Right ventricle myocardium superior (tissue), 1 donor: ENCODE measurements at places on chromosomes 4 and X. TPM values are rescaled to one million over a fixed set of nuclear protein-coding genes. Genes with fewer than 3 reads are reported as not detected.

Gene VEGFD
- 23.7 TPM for total RNA-seq

GRCh38 chr4:10157478-10158332, 41.1 kb upstream of the WDR1 start:
- DNase-seq = peak; percentile 45

GRCh38 chrX:968148-968965, 244.1 kb downstream of the CRLF2 start:
- DNase-seq = no peak

GRCh38 chr4:182778222-182778982, 138.8 kb downstream of the DCTD start:
- DNase-seq = no peak

GRCh38 chr4:61195101-61195500, 5.0 kb upstream of the ADGRL3 start:
- no peak for DNase-seq
